Colonic mucosa (tissue), 4 donors: ENCODE measurements at places on chromosomes 3 and 15.

- no peak for DNase-seq
These were observed 50.4 kb downstream of the TFDP2 start for GRCh38 chr3:142098964-142099363.

- DNase-seq: no peak
These were observed 37.9 kb downstream of the ESYT3 start for GRCh38 chr3:138472141-138472825.

GRCh38 chr3:105444725-105445124 lies 78.0 kb downstream of the ALCAM start:
- no peak for DNase-seq

- DNase-seq: no peak
These were observed 188.5 kb upstream of the SLC24A5 start for GRCh38 chr15:47932261-47932660.

GRCh38 chr15:68815598-68815997 lies 5.1 kb downstream of the ANP32A start:
- DNase-seq: peak; percentile 13
